ENCODE measurements at places on chromosomes 16 and 17.

DNA sequence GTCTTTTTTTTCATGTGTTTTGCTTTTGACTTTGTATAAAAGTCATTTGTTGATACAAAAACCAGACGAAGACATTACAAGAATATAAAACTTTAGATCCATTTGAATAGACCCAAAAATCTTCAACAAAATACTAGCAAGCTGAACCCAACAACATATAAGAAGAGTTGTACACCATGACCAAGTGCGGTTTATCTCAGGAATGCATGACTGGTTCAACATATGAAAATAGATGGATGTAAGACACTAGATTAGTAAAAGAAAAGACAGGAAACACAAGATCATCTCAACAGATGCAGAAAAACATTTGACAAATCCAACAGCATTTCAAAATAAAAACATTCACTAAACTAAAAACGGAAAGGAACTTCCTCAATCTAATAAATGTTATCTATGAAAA, 69.0 kb downstream of the TBC1D16 start:
- no peak for DNase-seq

- DNase-seq: no peak
Observed at GRCh38 chr17:65514541-65514940, 46.9 kb downstream of the AXIN2 start.

DNA sequence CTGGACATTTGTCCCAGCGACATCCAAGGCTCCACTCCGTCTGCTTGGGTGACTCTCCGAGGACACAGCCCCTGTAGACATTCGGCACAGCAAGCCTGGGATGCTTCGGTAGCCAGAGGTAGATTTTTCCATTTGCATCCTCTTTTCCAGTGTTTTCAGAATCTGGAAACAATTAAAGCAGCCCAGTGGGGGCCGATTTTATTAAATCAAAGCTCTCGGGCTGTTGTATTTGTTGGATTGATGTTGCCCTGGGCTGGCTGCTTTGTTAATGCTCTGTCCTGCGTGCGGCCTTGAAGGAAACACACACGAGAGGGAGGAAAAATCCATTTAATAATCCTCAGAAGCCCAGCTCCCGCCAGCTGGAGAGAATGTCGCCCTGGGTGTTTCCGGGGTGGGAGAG, 158.1 kb upstream of the CIBAR2 start:
- DNase-seq: no peak

GRCh38 chr16:15055141-15056053, 477 bp downstream of the NTAN1 start:
- no peak for DNase-seq

DNA sequence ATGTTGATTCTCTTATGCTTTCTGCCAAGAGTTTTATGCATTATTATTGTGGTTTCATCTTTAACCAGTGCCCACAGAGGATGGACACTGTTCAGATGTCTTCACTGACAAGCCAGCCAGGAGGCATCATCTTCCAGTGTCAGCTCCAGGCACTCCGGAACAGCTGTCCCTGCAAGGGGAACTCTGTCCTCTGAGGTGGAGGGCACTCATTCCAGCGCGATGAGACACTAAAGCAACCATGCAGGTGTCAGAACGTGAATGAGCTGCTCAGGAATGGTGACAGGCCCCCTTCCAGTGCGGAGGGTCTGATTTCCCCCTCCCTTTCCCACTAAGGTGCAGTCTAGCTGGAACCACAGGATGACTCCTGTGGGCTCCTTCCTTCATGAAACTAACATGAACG, 117.5 kb downstream of the NOG start:
- DNase-seq: no peak

DNA sequence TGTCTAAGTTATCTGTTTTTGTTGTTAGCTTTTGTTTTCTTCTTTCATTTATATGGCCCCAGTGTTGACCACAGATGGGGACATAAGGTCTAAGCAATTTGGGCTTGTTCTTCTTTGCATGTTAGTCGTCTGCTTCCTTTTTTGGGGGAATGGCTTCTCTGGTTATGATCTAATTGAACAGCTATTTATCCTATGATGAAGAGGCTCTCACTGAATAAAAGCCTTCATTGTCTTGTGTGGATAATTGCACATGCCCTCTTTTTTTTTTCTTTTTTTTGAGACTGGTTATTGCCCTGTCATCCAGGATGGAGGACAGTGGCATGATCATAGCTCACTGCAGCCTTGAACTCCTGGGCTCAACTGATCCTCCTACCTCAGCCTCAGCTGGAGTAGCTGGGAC, 13.7 kb downstream of the SMARCE1 start:
- DNase-seq: no peak

DNA sequence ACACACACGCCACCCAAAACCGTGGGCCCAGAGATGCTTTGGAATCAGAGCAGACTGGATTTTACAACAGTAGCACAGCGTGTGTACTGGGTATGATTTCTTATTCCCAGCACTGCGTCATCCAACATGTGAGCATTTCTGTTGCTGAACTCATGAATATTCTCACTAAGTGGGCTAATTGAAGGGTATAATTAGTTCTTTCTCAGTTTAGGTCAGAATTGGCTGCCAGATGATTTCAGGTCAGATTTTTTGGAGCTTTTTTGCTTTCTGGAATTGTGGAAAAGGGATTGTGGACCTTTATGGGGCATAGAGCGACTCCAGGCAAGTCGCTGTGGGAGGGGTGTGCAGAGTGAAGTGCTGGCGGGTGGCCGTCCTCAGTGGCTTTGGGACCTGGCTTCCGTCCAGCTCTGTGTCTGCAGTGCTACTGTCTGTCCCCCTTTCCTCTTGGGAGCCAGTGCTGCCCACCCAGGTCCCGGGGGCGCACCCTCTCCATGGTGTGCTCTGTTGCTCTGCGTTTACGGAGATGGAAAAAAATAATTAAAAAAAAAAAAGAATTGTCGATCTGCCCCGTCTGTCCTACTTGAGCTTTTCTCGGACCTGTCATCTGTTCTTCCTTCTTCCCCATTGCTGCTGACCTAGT, 25.0 kb downstream of the FOXK2 start:
- DNase-seq: no peak

DNA sequence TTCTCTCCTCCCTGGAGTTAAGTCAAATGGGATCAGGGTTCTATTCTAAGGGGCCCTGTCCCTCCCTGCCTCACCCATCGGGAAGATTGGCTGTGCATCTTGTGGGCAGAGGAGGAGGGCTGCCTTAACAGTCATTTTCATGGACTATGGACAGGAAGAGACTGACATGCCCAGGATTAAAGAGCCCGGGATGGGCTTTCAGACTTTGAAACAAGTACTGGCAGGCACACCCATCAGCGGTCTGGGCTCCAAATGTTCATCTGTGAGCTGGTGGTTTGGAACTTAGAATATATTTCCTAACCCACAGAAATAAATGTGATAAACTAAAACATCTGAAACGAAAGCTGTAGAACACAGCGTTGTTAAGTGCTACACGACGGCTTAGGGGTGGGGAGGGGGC, 6.5 kb downstream of the SLC6A4 start:
- no peak for DNase-seq

DNA sequence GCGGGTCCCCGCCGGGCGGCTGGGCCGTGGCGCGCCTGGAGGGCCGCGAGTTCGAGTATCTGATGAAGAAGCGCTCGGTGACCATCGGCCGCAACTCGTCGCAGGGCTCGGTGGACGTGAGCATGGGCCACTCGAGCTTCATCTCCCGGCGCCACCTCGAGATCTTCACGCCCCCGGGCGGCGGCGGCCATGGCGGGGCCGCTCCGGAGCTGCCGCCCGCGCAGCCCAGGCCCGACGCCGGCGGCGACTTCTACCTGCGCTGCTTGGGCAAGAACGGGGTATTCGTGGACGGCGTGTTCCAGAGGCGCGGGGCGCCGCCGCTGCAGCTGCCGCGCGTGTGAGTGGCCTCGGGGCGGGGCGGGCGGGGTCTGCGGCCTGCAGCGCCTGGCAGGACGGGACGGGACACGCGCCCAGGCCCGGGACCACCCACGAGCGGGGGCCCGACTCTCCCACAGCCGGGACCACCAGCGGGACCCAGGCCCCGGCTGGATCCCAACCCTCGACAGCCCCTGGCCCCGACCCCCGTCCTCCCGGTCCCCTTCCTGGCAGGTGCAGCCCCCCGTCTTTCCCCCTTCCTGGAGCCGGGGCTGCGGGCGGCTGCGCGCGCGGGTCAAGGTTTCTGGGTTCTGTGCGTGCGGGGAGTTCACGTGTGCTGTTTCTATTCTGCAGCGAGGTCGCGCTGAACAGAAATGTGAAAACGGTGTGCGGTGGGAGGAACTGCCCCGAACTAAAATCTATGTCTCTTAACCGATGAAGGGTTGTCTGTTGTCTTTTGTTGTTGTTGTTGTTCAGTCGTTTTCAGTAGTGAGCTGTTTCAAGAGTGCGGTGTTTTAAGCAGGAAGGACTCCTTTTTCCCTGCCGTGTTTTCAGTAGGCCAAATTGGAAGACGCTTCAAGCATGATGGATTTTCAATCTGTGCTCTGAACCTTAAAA, 705 bp downstream of the FOXK2 start:
- peak; percentile 24 for DNase-seq

- DNase-seq: no peak
Observed at GRCh38 chr17:55224746-55225145, 40.0 kb upstream of the HLF start.

DNA sequence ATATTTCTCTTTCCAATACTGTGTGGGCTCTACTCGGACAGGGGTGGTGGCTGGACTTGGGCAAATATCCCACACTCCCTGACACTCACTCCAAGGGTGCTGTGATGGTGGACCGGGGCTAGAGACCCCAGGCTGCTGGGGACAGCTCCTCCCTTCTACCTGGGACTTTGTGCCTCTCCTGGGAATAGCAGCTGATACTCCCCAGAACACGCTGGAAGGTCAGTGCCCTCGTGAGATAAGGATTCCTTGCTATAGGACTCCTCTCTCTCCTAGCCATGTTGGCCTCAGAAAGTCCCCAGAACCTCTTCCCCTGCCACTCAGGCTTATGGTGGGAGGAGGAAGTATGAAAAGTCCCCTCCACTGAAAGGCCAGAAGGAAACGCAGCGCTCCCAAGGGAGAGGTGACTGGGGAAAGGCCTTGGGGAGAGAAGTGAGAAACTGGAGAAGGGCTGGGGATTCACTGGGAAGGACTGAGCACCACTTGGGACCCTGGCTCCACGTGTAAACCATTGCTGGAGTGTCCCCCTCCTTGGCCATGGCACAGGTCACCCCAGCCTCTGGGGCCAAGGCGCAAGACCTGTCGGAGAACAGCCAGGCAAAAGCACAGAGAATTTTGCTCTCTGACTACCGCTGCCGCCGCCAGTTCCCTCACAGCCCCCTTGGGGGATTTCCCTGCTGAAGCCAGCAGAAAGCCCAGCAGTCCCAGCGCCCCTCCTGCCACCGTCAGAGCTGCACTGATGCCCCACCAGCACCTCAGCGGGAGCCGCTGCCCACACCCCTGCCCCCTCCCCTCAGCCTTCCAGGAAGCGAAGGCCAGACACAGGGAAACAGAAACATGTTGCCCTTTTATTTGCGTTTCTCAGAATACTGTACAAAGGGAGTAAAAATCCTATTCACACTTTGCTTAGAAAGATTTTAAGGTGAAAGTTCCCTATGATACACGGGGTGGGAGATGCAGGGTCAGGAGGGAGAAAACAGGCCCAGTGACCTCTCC, 2.1 kb upstream of the GSDMB start:
- DNase-seq: peak; percentile 26

DNA sequence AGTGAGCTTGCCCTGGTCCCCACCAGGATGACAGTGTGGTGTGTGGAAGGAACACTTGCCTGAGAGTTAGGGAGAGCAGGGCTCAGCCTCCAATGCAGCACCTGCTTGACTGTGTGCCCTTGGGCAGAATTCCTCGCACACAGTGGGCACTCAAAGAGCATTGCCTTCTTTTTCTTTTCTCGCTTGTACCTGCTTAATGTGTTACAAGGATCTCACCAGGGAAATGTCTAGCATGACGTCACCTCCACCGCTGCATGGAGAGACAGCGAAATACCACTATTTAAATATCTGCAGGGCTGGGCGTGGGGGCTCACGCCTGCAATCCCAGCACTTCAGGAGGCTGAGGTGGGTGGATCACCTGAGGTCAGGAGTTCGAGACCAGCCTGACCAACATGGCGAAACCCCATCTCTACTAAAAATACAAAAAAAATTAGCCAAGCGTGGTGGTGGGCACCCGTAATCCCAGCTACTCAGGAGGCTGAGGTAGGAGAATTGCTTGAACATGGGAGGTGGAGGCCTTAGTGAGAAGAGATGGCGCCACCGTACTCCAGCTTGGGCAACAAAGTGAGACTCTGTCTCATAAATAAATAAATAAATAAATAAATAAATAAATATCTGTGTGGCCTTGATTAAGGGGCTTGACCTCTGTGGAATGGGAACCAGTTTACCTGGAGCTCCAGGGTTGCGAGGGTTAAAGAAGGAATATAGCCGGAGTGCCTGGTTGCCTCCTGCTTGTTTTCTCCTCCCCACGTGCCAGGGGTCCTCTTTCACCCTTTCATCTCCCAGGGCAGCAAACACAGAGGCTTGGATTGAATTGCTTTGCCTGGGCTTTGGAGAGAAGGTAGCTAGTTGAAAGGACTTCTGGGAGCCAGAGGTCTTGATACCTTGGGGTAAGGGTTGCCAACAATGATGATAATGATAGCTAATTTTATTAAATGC, 16.3 kb downstream of the SNX29 start:
- no peak for DNase-seq

GRCh38 chr16:17299790-17300189, 171.0 kb downstream of the XYLT1 start:
- no peak for DNase-seq

GRCh38 chr16:72469932-72470331, 298.0 kb upstream of the PMFBP1 start:
- no peak for DNase-seq

DNA sequence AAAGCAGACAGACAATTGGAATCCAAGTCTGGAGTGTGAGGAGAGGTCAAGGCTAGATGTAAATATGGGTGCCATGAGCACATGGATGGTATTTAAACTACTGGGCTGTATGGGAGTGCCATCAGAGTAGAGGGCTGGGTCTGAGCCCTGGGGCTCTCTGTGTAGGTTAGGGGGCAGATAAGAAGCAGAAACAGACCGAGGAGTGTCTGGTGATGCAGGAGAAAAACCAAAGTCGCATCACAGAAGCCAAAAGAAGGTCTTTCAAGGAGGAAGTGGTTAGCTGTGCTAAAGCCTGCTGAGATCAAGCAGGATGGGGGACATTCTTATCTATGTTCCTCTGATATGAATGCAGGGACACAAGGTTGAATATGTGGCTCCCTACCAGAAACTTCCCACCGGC, 1.9 kb downstream of the TSEN54 start:
- no peak for DNase-seq

DNA sequence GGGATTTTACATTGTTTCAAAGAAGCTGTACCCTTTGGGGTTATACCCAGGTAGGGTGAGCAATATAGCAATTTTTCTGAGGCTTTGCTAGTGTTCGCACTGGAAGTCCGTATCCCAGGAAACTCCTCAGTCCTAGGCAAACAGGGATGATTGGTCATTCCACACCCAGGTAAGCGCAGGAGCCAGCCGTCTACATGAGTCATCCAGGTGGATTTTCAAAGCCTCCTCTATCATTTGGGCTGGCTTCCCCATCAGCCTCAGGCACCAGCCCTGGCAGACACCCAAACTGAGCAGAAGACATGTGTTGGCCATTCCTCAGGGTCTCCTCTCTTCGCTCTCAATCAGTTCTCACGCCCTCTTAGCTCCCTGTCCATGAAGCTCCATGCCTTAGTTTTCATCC, 135.6 kb downstream of the AIPL1 start:
- no peak for DNase-seq

GRCh38 chr16:9683677-9684076, 498.6 kb downstream of the GRIN2A start:
- DNase-seq: no peak
